ENCODE measurements at places on chromosomes 6 and 20.

DNA sequence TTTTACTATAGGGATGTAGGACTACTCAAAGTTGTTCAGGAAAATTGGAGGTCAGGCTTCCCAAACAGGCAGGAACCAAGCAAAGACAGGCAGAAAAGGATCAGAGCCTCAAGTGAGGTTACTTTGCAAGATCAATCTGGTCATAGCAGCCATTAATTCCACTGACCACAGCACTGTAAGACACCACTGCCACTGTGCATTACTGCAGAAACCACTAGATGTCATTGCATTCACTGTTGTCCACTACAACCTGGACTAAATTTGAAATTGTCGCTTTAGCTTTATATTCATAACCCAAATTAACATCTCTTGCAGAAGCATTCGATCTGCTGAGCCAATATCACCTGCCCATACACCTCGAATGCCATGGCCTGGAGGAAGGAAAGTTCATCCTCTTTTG lies 126.9 kb upstream of the UFL1 start:
- no peak for DNase-seq

DNA sequence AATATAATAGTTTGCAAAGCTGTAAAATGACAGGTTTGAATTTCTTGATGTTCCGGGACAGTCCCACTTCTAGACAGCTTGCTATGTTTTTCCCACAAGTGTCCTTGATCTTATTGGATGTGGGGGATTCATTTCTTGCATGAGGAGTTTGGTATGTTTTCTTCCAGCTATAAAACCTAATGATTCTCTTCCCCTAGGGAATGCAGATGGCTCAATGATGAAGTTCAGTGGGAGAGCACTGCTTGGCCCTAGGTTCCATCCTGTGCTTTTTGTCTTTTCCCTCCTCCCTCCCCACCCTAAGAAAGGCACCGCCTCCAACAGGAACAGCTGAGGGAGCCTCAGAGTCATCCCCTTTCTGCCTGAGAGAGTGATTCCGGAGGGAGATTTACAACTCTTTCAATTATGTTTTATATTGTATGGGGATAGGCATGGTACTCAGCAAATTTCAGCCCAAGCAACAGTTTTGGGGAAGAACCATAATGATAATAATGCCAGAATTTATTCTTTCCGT lies 149.2 kb downstream of the PHACTR1 start:
- no peak for DNase-seq

DNA sequence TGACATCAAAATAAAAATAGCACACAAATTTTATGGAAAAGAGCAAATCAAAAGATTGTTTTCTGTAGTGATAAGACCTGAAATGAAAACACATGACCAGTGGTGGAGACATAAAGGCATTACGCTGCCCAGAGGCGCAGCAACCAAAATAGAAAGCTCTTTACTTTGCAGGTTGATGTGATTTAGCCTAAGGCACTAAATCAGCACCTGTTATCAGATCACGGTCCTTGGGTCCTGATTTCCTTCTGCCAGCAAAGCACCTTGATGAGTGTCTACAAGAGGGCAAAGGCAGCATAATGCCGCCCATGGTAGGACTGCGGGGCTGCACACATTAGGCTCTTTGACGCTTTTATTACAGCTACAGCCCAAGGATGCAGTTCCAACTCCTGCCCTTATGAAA lies 19.3 kb upstream of the RAMACL start:
- no peak for DNase-seq

- DNase-seq, result no peak
These were observed 6.8 kb downstream of the TFAP2B start for GRCh38 chr6:50825375-50826036.

Data from NCI-H460 (cell line).